Activated CD4-positive, alpha-beta memory T cell treated with anti-CD3 and anti-CD28 coated beads for 36 hours (primary cell): ENCODE measurements at places on chromosomes 3 and 15.

GRCh38 chr15:45780352-45780751 is 145.5 kb downstream of the SQOR start:
- no peak for DNase-seq

DNA sequence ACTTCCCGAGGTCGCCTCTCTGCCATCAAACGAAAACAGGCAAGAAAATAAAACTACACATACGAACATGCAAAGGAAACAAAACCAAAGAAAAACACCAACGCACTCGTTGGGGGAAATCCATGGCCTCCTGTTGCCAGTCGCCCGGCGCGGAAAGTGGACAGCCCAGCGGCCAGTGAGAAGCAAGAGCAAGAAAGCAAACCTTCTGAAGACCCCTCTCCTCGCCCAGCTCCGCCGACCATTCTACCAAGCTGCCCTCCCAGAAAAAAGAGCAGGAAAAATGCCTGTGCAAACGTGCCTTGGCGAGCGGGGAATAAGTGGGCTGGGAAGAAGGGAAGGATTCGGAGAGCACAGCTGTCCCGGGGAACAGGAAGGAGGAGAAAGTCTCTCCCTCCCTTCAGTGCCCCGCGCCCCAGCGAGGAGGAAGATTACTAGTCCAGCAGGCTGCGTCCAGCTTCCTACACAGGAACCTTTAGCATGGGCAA is 802 bp upstream of the NECTIN3 start:
- peak; percentile 49 for DNase-seq

DNA sequence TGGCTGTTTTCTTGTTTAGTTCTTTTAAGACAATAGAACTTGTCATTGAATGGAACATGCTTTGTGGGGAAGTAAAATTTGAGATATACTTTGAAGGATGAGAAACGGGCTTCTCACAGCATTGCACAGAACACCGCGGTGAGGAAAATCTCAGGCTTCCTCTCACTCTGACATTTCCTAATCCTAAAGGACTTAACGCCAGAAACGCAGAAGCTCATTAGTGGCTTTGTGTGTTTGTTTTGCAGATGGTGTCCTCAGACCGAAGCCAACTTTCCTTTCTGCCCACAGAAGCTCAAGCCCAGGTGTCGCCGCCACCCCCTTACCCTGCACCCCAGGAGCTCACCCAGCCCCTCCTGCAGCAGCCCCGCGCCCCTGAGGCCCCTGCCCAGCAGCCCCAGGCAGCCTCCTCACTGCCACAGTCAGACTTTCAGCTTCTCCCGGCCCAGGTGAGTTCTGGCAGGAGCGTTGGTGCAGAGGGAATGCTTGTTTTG is 78.9 kb upstream of the BLM start:
- no peak for DNase-seq

- no peak for DNase-seq
Observed at GRCh38 chr3:36557021-36557707, 176.9 kb downstream of the STAC start.

- DNase-seq, result no peak
Observed at GRCh38 chr15:45539680-45540079, 17.1 kb upstream of the SLC30A4 start.

- no peak for DNase-seq
Observed at GRCh38 chr3:15831927-15832326, 34.1 kb upstream of the ANKRD28 start.

GRCh38 chr15:30962079-30962478 is 29.3 kb downstream of the MTMR10 start:
- no peak for DNase-seq

DNA sequence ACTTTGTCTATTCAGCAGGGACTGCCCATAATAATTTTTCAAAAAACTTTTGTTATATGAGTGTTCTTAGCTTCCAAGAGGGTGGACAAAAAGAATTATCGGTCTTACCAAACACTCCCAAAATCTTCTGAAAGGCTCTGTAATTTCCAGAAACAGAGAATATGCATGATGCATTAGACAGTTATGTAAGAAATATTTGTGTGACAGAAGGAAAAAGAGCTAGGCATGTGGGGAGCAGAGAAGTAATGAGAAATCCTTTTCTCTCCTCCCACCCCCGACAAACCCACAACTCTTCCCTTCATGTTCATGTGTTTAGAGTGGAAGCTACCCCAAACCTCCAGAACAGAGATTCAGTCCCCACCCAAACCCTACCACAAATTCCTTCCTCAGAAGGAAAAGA is 86.8 kb downstream of the MYO5A start:
- no peak for DNase-seq

DNA sequence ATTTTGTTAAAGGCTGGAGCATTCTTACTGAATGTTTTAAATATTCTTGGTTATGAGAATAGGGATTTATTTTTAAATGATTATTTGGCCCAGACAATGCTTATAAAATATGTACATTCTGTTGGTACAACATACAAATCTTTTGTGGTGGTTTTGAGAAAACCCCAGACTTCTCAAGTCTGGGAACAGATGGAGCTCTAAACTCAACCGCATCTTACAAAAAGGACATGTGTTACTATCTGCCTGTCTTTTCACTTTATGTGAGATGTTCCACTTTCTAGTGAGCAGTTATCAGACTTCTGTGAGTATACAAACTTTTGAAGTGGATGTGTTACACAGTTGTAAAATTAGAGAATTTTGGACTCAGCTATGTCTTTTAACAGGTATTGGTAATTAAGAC is 135.5 kb upstream of the RBMS3 start:
- no peak for DNase-seq

DNA sequence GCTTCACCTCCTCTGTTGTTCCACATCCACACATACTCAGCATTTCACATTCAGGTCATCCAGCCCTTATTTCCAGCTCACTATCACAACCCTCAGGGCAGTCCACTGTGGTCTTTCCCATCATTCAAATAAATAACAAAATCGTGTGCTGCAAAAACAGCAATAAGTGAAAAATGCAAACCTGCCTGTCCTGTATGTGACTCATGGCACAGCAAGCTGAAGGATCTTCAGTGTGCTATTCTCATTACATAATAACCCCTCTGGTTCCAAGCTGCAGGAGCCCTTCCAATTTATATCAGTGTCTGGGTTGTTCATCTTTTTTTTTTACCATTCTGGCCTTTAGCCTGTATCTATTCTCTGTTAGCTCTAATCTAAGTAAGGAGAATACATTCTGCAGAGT is 185.3 kb upstream of the UBE2E2 start:
- DNase-seq, result no peak

DNA sequence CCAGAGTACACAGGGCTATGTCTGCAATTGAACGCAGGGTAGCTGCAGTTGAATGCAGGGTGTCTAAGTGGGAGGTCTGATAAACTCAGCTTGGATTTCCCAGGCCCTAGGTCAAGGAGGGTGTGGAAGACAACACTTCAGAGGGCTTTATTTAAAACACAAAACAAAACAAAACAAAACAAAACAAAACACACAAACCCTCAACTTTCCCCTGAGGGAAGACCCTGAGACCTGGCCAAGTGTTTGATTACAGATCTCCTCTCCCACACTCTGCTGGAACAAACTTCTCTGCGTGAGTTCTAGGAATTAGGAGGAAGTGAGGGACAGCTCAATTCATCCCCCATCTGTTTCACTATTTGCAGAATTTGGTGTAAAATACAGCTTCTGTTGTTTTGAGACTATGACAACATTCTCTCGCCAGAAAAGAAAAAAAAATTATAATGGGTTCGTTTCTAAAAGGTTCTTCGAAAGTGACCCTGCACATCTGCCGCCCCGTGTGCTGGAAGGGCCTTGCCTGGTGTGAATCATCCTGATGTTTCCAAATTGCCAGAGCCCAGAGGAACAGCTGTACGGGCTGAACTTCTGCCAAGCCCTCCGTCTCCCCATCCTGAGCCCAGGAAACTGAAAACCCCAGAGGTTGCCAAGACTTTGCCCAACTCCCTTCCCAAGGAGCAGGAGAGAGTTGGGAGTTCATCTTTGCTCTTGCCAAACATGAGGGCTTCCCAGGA is 73.3 kb upstream of the RAD18 start:
- DNase-seq, result no peak

DNA sequence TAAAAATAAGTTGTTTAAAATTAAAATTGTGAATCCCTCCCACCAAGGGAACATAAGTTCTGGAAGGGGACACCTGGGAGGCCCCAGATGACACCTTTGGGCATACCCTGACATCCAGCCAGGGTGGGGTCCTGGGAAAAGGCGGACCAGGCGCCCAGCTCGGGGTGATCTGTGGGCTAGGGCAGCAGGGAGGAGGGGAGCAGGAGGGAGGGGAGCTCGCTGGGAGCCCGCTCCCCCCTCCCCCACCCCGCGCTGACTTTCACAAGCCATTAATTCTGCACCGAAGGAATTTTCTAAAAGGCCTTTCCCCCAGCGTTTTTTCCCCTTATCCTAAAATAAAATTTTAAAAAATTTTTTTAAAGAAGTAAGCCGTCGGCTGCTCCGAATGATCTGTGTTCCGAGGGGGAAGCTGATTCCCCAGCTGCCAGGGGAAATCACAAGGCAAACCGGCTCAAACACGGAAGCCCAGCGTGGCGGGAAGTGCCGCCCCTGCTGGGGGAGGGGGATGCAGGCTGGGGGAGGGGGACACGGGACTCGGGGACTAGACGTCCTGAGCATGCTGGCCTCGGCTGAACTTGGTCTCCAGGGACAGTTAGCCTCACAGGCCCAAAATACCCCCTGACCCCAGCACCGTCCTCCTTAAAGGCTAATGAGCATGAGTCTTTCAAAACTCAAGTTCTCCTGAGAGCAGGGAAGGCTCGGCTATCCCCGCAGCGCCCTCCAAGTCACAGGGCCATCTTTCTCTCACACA is 13.9 kb downstream of the PLXND1 start:
- DNase-seq, result no peak

DNA sequence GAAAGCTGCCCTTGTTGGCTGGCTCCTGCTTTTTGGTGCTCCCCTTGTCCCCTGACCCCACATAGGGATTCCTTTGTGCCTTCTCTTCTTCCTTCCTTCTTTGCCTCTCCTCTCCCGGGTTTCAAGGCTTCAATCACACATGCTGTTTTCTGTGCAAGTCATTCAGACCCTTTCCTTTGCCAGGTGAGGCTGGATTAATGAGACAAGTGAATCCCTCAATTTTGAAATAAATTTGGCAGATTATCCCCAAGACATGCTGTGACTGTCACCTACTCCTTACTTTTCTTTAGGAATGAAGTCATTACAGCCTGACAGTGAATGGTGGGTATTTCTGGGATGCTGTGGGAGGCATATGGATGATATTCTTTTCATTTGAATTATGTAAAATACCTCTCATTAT is 259.0 kb upstream of the RGMA start:
- no peak for DNase-seq

DNA sequence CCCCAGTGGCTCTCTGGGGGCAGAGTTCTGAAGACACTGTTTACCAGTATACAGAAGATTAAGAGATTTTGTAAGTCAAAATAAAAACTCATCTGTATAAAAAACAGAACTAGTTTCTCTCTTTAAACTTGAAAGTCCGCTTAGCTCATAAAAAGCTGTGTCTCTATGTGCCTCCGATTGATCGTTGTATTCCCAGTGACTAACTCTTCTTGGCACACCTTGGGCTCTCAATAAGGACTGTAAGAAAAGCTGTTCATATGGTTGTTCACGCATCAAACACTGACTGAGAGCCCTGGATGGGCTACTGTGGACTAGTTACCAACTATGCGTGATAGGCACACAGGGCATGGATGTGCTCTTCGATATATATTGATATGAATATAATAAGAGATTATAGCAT is 107.9 kb downstream of the P3H2 start:
- DNase-seq, result no peak
